Stimulated activated CD4-positive, alpha-beta T cell treated with anti-CD3 and anti-CD28 coated beads, Interleukin-12 subunit alpha, Interleukin-12 subunit beta, amount 100 ng/mL, for 4 hours (primary cell): ENCODE measurements at places on chromosomes 7 and 10.
A peak's percentile ranks its signal among the peaks of the same experiment; 100 is the strongest.

GRCh38 chr7:108178398-108178797 lies 48.2 kb upstream of the LAMB4 start:
- no peak for DNase-seq

- peak; percentile 0 for DNase-seq
Observed at GRCh38 chr10:106711313-106711906, 453.1 kb downstream of the SORCS1 start.

DNA sequence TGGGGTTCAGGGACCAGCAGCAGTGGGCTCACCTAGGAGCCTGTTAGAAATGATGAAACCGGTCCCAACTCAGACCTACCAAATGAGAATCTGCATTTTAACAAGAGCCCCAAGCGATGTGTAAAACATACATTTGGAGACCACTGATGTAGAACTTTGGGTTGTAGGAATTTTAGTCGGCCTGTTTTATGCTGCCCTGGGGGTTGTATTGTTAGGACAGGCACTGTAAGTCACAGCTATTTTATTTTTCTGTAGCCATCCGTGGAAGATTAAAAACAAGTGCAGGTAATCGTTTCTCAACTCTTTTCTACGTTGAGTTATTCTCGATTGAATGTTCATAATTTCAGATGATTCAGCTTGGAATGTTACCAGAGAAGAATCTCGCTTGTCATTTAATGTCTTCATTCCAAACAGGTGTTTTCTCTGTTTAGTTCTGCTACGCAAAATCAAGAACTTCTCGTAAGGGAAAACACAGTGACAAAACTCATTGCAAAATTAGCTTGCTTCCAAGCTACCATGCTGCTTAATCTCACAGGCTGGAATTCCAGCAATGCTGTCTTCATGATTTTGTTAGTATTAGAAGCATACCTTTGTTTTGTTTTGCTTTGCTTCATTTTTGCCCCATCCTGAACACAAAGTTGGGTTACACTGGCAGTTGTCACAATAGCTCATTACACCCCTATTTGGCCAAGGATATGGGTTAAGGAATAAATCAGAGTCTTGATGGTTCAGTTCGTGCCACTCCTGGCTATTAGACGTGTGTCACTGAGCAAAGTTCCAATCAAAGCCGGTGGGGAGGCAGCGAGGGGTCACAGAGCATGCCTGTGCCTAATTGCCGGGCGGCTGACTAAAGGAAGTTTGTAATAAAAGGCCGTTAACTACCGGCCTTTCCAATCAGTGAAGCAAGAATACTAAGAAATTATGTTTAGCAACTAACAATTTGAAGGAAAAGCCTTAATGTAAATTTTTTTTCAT lies 676.9 kb downstream of the GATA3 start:
- DNase-seq, result no peak

- no peak for DNase-seq
Observed at GRCh38 chr10:1043532-1043995, 5.4 kb downstream of the IDI1 start.

DNA sequence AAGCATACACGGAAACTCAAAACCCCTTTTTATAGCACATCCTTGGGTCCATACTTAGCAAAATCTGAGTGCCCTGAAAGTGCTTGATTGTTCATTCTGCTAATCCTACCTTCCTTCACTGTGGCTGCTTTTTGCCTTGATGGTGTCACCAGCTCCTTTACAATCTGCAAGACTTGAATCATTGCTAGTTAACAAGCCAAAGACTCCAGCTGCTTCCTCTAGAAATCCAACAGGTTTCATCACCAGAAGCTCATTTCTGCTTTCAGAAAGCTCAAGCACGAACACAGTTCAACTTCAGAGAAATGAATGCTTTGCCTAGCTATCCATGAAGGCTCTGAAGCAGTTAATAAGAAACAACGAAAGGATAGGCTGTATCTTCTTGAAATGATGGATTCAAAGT lies 38.0 kb downstream of the USP6NL start:
- DNase-seq, result no peak

- no peak for DNase-seq
Observed at GRCh38 chr10:128608791-128609190, 482.6 kb upstream of the MKI67 start.

DNA sequence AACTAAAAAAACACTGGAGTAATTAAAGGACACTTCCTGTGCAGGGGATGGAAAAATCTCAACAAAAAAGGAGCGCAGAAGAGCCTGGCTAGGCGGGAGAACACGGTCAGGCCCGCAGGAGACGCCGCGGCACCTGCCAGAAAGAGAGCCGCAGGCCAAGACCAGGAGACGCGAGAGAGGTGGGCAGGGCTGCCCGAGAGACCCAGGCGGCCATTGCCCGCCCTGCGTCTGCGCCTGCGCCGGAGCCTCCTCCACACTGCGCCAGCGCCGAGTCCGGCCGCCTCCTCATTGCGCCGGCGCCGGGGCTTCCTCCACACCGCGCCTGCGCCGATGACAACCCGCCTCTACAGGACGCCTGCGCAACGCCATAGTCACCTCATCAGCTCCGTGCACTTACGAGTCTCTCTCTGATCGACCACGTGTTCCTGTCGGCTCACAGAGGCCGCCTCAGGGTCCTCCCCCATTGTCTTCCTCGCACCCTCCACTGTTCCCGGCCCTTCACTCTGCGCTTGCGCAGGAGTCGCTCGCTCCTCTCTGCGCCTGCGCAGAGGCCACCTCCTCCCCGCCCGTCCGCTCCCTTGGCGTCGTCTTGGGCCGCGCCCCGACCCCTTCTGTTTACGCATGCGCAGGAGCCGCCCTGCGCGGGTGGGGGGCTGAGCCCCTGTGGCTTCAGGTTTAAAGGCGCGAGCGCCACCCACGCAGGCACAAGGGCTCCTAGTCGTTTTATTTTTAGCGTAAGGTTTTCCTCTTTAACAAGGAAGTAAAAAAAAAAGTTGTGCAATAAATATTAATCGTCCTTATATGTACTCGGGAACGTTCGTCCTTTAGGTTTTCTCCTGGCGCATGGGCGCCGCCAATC lies 43.2 kb upstream of the FAM20C start:
- peak; percentile 97 for DNase-seq

DNA sequence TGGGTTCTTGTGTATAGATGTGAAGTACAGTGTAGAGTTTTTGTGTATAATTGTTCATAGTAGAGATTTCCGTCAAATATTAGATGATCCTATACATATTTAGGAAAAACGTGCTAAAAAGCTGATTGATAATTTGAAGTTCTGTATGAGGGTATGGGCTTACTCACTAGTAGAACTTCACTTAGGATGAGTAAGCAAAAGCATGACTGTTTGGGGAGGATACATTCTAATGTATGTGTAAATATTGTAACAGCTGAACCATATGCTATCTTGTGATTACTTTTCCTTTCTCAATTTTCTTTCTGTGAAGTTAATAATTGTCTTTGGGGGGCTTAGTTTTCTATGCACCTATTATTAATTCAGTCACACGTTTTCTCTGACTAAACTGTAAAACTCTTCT lies 53.2 kb upstream of the PDK4 start:
- DNase-seq, result no peak

DNA sequence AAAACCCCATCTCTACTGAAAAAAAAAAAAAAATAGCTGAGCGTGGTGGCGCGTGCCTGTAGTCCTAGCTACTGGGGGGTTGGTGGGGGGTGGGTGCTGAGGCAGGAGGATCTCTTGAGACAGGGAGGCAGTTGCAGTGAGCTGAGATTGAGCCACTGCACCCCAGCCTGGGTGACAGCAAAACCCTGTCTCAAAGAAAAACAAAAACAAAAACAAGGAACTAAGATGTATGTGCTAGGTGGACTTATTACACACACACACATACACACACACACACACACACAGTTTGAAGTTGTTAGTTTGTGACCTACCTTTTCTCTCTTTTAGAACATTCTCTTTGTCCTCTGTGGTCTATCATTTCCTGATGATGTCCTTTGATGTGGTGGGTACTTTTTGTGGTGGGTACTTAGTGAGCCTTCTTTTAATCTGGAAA lies 53.5 kb downstream of the EXOC6 start:
- DNase-seq, result no peak

DNA sequence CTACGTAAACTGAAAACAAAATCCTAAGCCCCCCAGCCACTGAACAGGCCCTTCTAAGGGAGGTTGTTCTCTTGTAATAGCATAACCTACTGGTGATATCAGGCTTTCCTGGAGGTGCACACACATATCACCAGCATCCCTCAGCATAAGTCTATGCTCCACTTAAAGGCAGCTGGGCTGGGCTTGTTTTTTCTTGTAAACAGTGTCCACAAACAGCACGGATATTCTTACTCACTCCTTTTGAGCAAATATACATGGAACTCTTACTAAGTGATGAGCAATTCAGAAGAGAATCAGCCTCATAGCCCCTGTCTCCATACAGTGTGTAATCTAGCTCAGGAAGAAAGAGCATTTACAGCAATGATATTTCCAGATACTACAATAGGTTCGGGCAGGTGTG lies 2.4 kb downstream of the LRIT1 start:
- DNase-seq, result no peak

GRCh38 chr7:148702876-148703670 lies 4.4 kb downstream of the CUL1 start:
- no peak for DNase-seq

DNA sequence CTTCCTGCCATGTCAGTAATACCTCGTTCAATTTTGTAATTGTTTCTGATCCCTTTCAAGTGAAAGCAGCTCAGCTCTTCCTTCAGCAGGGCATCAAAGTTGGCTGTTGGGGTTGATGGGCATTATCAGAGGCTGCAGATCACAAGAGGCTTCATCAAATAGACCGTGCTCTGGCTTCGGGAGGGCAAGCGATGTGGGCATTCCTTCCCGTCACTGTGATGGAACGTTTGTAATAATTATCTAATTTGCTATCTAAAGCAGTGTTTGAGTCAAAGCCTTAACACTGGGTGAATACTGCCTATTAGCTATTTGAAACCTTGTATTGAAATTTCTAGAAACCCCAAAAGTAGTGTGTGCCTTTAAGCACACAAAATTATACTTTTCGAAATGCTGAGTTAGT lies 170.1 kb downstream of the OTUD1 start:
- no peak for DNase-seq

GRCh38 chr10:28280652-28281051 lies 22.2 kb downstream of the MPP7 start:
- DNase-seq, result no peak

DNA sequence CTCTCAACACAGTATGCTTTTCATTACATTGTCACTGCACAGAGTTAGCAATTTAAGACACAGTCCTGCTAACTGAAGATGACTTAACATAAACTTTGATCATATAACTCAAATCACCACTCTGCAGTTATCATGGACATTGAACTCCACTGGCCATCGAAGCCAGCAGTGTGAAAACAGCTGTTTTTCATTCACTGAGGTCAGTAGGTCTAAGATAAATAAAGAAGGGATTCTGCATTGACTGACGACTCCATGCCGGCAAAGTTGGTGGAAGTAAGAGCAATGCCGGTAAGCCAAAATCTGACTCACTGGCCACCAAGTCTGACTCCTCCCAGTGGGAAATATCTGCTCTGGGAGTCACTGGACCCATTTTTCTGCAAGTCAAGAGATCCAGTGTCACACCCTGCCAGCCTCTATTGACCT lies 449.9 kb upstream of the ANKRD30A start:
- DNase-seq, result no peak

DNA sequence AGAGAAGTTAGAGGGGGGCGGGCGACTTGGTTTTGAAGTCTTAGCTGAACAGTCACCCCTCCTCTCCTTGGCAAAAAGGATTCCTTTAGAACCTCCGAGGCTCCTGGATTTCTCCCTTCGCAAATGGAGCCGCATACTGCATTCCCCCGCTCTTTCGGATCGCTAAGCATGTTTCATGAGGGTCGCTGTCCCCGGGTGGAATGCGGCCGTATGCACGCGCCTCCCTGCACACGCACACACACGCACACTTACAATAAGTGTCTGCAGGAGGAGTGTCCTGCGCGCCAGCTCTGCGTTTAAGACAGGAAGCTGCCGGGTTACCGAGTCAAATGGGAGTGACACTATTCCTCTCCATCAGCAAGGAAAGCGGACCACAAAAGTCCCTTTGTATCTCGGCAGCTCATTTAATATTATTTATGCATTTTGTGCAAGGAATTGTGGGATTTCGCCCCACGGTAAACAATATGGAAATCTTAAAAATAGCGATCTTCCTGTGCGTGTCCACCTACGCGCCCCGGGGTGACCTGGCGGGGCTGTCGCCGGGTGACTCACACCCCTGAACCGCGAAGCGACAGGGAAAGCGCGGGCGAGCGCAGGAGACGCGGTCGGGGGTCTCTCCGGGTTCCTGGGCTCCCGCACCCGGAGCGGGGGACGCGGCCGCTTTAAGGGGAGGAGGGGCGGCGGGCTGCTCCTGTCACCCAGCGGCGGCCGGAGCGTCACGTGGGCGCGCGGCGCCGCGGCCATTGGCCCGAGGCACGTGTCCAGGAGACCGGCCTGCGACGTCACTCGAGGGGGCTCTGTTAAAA lies 988 bp upstream of the EN2 start:
- DNase-seq, result peak; percentile 17

GRCh38 chr10:22699976-22700375 lies 14.4 kb downstream of the PIP4K2A start:
- no peak for DNase-seq

GRCh38 chr10:76559892-76560220 lies 1077.8 kb downstream of the KCNMA1 start:
- no peak for DNase-seq

DNA sequence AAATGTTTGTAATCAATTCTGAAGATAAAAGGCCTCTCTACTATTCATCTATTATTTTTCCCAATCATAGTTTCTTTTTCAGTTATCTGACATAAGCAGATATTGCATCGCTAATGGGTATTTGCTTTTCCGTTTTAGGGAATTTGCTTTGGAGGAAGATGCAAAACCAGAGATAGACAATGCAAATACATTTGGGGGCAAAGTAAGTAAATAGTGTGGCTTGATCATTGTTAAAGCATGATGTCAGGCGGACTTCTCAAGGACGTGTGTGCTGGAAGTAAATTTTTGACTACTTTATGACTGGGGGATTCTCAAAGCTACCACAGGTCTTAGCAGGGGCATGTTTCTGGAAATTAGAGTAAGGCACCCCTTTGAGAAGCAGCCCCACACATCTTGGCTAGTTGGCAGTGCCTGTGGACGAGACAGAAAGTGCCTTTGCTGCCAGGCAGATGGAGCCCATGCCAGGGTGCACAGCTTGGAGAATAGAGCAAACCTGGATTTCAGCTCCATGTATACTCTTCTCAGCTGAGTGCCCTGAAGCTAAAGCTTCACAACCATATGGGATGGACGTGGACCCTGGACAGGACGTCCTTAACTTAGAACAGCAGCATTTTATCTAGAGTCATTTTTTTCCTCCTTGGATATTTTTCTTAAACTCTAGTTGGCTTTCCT lies 68.6 kb downstream of the SRI start:
- DNase-seq, result no peak

GRCh38 chr10:57320416-57320815 lies 947.3 kb downstream of the IPMK start:
- no peak for DNase-seq

DNA sequence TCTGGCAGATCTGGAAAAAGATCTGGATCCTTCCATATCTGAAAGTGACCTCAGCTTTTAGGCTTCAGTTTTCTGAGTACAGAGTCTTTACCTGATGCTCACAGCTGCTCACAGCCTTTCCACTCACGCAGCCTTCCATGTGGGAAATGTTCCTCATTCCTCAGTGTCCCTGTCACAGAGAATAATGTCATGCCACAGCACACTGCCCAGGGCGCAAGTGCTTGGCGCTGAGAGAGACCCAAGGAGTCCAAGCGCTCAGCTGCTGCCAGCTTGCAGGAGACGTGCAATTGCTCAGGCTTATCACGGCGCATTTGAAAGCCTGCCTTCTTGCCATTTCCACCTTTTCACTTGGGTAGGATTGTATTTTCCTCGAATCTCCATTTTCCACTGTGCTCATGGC lies 271.9 kb upstream of the MKI67 start:
- DNase-seq, result no peak

GRCh38 chr10:955820-956217 lies 24.3 kb upstream of the LARP4B start:
- DNase-seq, result no peak
